ENCODE measurements at places on chromosomes 7 and 10. TPM values are rescaled to one million over a fixed set of nuclear protein-coding genes. Genes with fewer than 3 reads are reported as not detected.

The EIF5AL1 gene
- 3.2 TPM for total RNA-seq

The HABP2 gene
- 0.07 TPM for total RNA-seq

The ASB10 gene
- total RNA-seq: not detected

The SLC13A1 gene
- total RNA-seq: not detected

The SAMD8 gene
- 10.1 TPM for total RNA-seq

The MNX1 gene
- total RNA-seq: 5.6 TPM

The UCMA gene
- total RNA-seq: not detected

The MBL2 gene
- total RNA-seq: not detected

The CRTAC1 gene
- 1.4 TPM for total RNA-seq

The MYL10 gene
- total RNA-seq: not detected

The PNLIPRP2 gene
- not detected for total RNA-seq

The HPSE2 gene
- total RNA-seq: not detected

The ZCWPW1 gene
- total RNA-seq: 1.6 TPM

The LIPF gene
- not detected for total RNA-seq

The CDNF gene
- total RNA-seq: 0.93 TPM

The CTAGE15 gene
- not detected for total RNA-seq

The ABCB1 gene
- total RNA-seq: 0.29 TPM

The SYNPO2L gene
- not detected for total RNA-seq

The SUGCT gene
- 1.6 TPM for total RNA-seq

The MOGAT3 gene
- not detected for total RNA-seq

The TMEM196 gene
- not detected for total RNA-seq

The ADAMTS14 gene
- total RNA-seq: 0.09 TPM

The ANKRD7 gene
- 0.36 TPM for total RNA-seq

The PAPSS2 gene
- total RNA-seq: 20.7 TPM

The HDAC9 gene
- 0.17 TPM for total RNA-seq

The NUTM2E gene
- total RNA-seq: 0.53 TPM

The ENTPD1 gene
- 0.02 TPM for total RNA-seq

The SCD gene
- 165 TPM for total RNA-seq

The PON1 gene
- 0.94 TPM for total RNA-seq

The DGKB gene
- total RNA-seq: not detected

The MEST gene
- 39.4 TPM for total RNA-seq

The VAX1 gene
- 1.7 TPM for total RNA-seq

The CALML5 gene
- total RNA-seq: not detected

The PLXNA4 gene
- 1.9 TPM for total RNA-seq

The PUS7 gene
- total RNA-seq: 25.6 TPM

The CTAGE6 gene
- not detected for total RNA-seq

The TFPI2 gene
- 259 TPM for total RNA-seq

The ITGA8 gene
- total RNA-seq: not detected

The FZD1 gene
- total RNA-seq: 2.6 TPM
